ENCODE measurements at places on chromosomes 12 and 14.

- DNase-seq: no peak
These were observed 181.5 kb upstream of the KRR1 start for GRCh38 chr12:75692876-75693275.

GRCh38 chr12:131138638-131139362 lies 185.1 kb downstream of the ADGRD1 start:
- DNase-seq: no peak

GRCh38 chr12:126182619-126183236 lies 1117.5 kb downstream of the AACS start:
- no peak for DNase-seq

GRCh38 chr12:21542403-21542802 lies 16.3 kb downstream of the SPX start:
- no peak for DNase-seq

GRCh38 chr14:91409928-91410718 lies 7.5 kb downstream of the CCDC88C start:
- no peak for DNase-seq

DNA sequence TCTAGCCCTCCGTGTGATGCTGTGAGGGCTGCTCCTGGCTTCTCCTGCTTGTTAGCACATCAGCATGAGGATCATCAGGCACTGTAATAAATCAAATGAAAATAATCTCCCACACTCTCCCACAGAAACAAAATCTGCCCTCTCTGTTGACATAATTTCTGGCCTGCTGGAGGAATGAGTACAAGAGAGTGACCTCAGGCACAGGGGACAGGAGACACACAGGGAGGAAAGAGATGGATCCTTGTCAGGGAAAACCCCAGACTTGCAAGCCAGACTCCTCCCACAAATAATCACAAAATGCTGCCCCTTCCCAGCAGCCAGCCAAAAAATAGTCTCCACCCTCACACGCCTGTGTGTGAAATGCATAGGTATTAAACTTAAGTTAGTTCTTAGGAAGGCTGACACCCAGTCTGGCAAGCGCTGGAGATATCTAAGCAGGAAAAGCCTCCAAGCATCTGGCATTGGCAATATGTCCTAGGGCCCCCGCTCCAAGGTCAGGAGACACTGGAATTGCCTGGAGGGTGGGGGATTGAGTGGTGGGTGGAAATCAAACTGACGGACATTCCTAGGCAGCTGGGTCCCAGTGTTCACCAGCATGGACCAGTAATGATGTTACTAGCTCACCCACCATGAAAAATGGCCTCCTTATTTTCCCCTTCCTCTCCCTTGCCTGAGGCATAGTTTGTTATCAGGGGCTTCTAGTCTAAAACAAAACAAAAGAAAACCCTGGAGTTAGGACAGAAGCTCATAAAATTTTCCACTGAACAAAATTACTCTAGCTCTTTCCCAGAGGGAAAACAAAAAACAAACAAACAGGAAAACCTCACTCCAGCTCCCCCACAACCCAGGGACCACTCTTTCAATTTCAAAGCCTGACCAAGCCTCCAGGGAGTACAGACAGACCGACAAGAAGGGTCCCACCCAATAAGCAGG lies 22.0 kb downstream of the SMUG1 start:
- no peak for DNase-seq

- DNase-seq: no peak
These were observed 77.0 kb downstream of the ADGRD1 start for GRCh38 chr12:131030472-131031328.

DNA sequence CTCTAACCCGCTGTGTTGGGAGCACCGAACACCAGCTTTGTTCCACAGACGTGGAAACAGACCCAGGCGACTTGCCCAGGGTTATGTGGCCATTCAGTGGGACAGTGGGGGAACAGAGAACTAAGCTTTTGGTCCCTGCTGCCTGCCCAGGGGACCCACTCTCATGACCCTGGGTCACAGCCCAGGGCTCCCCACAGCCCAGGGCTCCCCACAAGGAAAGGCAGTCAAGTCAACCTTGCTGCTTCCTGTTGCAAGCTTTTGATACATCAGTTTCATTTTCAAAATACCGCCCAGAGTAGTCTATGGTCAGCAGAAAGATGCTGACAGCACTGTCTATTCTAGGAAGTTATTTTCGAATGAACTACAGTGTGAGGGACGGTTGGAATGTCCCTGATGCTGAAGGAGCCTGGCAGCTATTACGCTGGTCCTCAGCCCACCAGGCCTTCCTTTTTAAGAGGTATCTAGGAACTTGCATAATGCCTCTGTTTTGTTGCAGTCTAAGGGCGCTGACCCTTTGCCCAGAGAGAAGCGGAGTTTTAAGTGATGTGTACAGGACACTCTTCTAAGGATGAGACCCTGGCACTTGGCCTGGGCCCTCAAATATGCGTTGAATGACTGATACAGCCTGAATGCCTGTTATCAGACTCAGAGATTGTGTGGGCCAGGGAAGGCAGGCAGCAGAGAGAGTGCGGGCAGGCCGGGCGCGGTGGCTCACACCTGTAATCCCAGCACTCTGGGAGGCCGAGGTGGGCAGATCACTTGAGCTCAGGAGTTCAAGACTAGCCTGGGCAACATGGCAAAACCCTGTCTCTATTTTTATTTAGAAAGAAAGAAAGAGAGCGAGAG lies 12.6 kb upstream of the TTC7B start:
- peak; percentile 14 for DNase-seq

- DNase-seq: no peak
These were observed 6.6 kb upstream of the AAAS start for GRCh38 chr12:53328043-53328435.

GRCh38 chr12:94855853-94856252 lies 147.6 kb downstream of the NDUFA12 start:
- DNase-seq: no peak

- DNase-seq: no peak
These were observed 299.6 kb upstream of the DCN start for GRCh38 chr12:91482231-91482630.

DNA sequence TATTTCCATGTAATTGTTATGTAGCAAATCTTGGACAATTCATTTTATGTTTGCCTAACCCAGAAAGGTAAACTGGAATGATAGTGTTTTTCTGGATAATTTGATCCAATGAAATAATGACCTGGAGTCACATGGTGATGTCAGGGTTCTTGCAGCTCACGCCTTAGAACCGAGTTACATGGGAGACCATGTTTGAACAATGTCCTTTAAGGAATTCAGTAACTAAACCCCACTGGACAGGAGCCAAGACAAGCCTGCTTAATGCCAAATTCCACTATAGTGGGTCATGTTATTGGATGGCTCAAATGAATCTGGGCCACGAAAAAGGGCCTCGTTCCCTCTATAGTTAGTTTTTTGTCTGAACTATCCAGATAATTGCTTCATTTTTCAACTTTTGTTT lies 255.8 kb upstream of the HMGA2 start:
- DNase-seq: no peak

- no peak for DNase-seq
These were observed 135.3 kb downstream of the PAPOLA start for GRCh38 chr14:96637521-96637920.

DNA sequence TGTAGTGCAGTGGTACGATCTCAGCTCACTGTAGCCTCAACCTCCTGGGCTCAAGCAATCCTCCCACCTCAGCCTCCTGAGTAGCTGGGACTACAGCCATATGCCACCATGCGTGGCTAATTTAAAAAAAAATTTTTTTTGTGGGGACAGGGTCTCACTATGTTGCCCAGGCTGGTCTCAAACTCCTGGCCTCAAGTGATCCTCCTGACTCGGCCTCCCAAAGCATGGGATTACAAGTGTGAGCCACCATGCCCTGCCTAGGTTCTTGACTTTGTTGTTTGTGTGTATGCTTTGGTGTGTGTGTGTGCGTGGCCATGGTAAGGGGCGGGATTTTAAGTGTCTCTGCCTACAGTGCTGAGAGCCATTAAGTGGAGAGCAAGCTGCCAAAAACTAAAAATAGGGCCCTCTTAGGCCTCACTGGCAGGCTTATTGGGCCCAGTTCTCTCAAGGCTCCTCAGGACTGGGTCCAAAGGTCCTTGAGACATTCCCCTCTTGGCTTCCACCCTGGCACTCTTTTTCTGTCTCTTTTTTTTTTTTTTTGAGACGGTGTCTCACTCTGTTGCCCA lies 5.1 kb downstream of the COX14 start:
- no peak for DNase-seq

- DNase-seq: no peak
These were observed 166.2 kb downstream of the CHST11 start for GRCh38 chr12:104622928-104623327.

- no peak for DNase-seq
These were observed 28.3 kb downstream of the TRIM9 start for GRCh38 chr14:51066576-51066975.

DNA sequence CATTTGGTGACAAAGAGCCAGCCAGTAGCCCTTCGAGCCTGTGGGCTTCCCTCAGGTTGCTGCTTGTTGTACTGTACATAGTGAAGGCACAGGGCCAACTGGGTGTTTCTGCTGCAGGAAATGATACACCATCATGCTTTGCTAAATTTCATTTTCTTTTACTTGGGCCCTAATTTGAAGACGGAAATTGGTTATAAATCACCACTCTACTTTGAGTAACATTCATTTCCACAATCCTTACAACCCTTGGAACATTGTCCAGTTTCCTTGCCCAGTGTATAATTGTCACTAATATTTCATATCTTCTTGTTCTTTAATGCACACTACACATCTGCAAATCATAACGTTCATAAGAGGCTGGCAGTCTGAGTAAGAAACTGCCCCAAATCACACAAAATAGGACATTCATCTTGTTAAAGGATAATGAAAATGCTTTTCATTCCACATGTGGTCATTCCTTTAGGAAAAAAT lies 30.2 kb downstream of the MSRB3 start:
- no peak for DNase-seq

DNA sequence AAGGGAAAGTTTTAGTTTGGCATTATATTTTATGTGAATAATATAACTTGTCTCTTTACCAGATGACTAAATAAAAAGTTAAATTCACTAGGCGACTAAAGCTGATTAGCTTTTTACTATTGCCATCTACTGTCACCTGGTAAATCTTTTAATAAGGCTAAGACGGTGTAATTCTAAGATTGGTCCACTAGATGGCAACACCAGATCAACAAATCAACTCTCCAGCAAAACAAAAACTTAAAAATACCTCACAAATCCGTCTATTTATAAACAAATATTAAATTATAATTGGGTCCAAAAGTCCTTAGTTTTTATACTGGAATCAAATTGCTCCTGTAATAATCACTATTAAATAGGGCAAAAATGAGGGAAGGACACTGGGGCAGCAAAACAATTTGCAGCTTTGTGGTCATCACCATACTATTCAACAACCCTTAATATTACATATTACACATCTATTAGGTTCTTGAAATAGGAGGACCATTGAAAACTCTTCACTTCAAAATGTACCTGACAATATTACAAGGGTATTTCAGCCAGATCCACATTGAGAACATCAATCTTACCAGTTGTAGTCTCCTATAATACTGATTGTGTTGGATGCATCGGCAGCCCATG lies 47.9 kb downstream of the GALC start:
- peak; percentile 74 for DNase-seq

DNA sequence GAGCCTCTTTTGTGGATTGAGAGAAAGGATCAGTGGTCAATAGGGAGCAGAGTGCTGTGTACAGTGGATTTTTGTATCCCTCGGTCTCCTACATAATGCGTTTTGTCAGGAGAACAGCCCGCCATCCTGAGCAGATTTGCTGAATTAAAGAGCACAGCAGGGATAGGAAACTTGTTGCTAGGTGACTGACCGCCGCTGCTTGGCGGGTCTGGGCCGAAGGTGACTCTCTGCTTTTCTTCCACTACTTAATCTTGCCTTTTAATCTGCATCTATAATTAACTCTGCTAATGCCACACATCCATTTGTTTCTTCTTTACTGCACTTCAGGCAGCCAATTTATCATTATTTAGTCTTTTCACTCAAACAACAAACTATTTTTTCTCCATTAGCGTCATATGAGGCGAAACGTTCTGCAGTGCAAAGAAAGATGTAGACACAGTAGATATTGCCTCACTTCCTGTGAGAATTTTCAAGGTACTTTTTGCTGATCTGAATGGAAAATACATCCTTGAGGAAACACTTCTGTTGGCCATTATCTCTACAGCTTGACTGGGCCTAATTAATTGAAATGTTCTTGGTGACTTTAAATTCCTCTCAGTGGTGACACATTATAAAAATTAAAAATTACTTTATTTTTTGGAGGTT lies 108.0 kb downstream of the PPM1A start:
- no peak for DNase-seq

DNA sequence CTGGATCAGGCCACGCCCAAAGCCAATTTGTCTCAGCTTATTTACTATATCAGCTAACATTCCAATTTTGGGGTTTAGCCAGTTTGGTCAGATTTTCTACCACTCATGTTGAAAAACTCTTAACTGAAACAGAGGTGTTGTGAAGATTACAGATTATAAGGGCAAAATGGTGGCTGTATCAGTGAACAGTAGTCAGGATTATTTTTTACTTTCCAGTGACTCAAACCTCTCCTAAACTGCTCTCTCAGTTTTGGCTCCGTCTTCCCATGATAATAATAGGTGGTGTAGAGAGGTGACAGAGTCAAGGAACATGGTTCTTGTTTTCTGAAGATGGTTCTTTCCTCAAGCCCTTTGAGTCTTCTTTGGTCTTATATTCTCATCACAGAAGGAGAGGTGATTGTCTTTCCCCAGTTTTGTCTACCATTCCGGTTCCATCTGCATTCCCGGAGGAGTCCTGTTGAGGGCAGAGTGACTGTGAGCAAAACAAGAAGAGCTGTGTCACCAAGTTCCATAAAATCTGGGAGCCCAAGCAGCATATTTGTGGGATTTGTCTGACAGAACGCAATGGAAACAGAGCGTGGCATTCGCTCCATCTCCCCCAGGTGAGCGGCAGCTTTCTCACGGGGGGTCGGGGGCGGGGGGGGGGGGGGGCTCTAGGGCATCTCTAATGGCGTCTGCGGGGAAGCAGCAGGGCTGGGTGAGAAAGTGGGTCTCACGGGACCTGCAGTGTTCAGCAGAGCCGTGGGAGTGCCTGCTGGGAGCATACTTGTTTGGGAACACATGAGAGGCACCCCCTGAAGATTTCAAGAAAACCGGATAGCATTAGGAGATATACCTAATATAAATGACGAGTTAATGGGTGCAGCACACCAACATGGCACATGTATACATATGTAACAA lies 59.1 kb downstream of the TBC1D30 start:
- DNase-seq: no peak

DNA sequence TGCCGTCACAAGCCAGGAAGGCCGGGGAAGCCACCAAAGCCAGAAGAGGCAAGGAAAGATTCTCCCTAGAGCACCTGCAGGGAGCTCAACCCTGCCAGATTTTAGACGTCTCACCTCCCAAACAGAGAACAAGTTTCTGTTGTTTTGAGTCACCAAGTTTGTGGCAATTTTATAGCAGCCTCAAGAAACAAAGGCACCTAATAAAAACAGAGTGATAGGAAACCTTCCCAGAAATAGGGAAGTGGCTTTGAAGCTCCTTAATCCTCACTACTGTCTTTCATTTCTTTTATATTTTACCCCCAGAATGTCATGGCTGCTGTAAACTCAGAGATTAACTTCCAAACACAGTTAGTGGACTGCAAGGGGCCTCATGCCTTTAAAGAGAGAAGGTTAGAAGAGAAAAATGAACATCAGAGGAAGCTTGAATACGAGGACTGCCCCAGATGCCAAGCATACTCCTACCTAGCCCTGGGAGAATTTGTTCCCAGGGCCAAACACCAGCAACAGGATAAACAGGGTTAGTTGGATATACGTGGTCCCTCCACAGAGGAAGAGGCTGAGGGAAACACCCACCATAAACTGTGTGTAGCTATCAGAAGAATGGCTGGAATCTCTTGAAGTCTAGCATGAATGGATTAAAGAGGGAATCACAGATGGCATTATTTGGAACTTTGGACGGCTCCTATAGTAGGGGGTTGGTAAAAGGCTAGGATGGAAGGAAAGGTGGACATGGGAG lies 148.3 kb downstream of the KCNA5 start:
- no peak for DNase-seq

- no peak for DNase-seq
These were observed 92.4 kb downstream of the NUAK1 start for GRCh38 chr12:106046301-106046846.

Measured in hematopoietic multipotent progenitor cell treated with erythropoietin and hydrocortisone succinate and interleukin-3 and kit ligand, for 15 days (in vitro differentiated cells).